Stimulated activated CD8-positive, alpha-beta memory T cell treated with anti-CD3 and anti-CD28 coated beads, Interleukin-12 subunit alpha, Interleukin-12 subunit beta, amount 100 ng/mL, for 1 hour (primary cell): ENCODE measurements at places on chromosomes 11 and 22.

DNA sequence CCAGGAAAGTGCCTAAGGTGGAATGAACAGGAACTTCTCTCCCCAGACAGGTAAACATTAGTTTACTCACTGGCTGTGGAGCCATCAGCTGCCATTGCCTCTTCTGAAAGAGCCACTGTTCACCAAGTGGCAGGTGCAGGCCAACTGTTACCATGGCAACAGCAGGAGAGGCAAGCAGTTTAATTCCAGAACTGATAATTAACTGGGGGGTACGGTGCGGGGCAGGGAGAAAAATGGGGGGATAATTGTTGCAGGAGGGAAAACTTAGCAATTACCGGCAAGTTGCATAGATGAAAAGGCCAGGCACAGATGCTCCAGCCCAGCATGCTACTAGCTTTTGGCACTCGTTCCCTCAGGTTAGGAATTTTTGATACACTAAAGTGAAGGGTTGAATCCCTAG lies 85.1 kb downstream of the TRIM44 start:
- no peak for DNase-seq

DNA sequence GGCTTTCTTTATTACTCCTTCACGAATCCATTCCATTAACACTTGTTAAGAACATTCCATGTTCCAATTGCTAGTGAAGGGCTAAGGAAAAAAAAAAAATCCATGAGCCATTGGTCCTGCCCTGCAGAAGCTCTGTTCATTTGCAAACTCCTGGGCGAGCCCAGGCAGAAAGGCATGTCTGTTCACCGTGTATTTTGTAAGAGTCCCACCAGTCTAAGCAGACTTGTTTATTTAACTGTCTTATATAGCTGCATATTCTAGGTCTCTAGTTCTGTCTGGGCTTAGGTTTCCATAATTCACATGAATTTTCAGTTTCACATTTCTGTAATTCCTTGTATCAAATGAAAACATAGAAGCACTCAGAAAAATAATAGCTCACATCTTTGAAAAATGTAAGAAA lies 97.4 kb upstream of the POU2AF2 start:
- DNase-seq: no peak

- no peak for DNase-seq
Observed at GRCh38 chr22:19766511-19767426, 6.2 kb downstream of the TBX1 start.

DNA sequence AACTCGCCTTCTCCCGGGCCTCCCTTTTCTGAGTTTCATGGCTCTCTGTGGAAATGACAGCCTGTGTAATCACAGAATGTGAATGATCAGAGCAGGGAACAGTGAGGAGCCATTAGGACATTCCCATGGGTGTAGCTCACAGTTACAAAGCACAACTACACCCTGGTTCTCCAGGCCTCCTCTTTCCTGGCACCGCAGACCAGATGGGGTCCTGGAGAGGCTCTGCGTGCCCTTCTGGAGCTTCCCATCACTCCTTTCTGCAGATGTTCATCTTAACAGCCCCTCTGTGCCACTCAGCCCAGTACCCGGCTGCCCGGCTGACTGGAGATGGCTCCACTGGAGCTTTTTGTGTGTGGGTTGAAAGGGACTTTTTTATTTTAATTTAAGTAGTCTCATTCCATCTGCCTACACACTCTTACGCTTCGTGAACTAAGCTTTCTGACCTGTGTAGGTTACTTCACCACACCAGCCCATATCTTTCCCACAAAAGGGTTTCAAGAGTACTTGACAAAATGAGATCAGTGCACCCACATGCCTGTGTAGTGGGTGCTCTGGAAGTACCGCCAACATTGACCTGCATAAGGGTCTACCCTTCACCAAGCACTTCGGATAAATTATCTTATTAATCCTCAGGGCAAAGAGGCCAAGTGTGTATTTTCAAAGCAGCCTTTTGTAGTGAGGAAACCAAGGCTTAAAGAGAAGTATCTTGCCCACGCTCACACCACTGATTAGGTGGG lies 29.8 kb downstream of the SREBF2 start:
- DNase-seq: no peak

DNA sequence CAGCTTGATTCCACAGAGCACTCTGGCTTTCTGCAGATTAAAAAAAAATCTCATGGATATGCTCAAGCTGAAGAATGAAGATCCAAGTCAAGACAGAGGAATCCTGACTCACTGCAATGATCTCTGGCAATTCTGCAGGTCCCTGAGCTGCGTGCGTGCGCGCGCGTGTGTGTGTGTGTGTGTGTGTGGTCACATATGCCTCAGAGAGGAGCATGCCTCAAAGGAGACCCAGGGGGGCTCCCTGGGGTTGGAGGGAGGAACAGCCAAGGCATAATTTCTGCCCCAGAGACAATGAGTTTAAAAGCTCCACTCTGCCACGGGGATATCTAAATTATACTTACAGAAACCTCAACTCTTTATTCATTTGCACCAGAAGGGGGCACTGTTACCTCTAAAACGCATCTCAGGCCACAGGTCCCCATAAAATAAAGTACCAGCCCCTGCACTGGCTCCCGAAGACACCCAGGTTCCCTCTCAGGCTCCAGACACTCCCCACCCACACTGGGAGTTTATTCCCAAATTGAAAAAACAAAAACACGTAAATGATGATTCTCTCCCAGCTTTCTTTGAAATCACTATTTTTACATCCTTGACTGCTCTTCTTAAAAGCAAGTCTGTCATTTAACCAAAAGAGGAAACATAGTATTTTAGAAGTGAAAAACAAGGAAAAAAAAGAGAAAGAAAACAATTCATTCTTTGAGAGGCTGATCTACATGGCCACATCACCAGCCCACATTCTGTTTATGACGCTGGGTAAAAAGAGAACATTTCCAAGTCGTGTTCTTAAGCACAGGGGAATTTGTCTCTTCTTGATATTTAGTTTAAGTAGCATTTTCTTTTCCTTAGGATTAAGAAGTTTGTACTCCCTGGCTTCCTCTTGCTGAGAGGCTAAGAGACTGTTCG lies 401.0 kb downstream of the LARGE1 start:
- no peak for DNase-seq

GRCh38 chr11:267491-267994 lies 10.7 kb upstream of the NLRP6 start:
- DNase-seq: no peak

DNA sequence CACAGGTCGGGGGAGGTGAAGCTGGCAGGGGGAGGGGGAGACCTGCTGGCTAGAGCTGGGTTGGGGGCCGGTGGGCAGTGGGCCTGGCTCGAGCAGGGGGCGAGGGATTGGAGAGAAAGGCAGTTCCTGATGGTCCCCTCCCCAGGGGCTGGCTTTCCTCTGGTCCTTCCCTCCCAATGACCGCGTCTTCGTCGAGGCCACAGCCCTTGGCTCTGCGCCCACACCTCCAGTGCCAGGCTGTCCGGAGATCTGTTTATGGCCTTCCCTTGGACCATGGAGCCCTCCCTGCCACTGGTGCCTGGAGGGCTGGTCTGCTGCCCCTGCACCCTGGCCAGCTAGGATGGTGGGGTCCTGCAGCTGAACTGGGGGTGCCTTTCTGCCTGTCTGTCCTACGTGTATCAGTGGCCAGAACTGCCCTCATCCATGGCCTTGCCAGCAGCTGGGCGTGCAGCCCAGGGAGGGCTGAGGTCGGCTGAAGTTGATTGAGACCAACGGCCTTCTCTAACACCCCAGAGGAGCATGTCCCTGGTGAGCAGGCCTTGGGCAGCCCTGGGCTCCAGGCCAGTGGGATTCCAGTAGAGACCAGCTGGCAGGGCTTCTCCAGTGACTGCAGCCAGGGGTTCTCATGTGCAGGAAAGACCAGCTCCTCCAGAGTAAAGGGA lies 12.3 kb downstream of the TANGO2 start:
- DNase-seq: no peak

- no peak for DNase-seq
Observed at GRCh38 chr11:74390697-74391096, 7.5 kb downstream of the PGM2L1 start.

- DNase-seq: no peak
Observed at GRCh38 chr11:19398772-19399527, 158.2 kb upstream of the E2F8 start.

DNA sequence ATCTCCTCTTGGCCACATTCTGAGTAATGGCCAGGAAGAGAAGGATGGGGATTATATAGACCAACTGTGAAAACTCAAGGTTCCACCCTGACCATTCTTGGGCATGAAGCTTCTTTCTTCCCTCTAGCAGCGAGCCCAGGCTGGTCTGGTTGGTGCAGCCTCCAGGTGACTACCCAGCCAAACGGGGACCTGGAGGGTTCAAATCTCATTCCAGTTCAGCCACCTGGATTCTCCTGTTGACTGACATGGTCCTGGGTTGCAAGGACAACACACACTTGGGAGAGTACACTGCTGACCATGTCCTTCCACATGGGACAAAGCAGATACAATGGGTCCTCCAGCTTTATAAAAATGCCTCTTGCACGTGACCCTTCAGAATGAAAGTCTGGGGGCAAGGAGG lies 67.0 kb downstream of the SHANK2 start:
- DNase-seq: no peak

- DNase-seq: no peak
Observed at GRCh38 chr11:707817-708420, 1.9 kb downstream of the EPS8L2 start.

DNA sequence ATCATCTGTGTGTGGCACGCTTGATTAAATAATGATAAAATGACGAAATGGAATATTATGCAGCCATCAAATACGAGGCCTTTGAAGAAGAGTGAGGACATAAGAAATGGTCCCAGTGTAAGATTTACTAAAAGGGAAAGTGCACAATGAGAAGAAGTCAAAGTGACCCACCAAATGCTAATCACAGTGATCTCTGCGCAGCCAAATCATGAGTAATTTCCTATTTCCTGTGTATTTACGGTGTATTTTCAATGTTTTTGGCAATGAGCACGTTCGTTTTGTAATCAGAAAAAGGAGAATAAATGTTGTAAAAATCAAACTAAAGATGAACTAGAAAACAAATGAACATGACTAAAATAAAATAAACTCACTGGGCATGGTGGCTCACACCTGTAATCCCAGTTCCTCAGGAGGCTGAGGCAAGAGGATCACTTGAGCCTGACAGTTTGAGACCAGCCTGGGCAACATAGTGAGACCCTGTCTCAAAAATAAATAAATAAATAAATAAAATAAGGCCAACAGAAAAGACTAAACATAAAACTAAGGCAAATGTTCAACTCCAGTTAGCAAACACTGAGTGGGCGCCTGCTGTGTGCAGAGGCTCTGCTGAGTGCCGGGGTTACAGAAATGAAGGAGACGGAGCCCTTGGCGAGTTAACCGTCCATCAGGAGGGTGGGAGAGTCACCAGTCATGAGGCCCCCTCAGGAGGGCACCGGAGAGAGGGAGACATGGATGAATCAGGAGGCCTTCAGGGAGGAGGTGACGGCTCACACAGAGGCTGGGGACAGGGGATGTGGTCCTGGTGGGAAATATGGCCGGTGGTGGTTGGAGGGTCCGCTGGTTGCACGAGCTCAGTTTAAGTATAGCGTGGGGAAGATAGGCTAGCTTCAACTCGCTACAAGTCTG lies 26.0 kb upstream of the CBX7 start:
- DNase-seq: no peak

- DNase-seq: no peak
Observed at GRCh38 chr11:119065369-119065768, 2.2 kb upstream of the VPS11 start.

DNA sequence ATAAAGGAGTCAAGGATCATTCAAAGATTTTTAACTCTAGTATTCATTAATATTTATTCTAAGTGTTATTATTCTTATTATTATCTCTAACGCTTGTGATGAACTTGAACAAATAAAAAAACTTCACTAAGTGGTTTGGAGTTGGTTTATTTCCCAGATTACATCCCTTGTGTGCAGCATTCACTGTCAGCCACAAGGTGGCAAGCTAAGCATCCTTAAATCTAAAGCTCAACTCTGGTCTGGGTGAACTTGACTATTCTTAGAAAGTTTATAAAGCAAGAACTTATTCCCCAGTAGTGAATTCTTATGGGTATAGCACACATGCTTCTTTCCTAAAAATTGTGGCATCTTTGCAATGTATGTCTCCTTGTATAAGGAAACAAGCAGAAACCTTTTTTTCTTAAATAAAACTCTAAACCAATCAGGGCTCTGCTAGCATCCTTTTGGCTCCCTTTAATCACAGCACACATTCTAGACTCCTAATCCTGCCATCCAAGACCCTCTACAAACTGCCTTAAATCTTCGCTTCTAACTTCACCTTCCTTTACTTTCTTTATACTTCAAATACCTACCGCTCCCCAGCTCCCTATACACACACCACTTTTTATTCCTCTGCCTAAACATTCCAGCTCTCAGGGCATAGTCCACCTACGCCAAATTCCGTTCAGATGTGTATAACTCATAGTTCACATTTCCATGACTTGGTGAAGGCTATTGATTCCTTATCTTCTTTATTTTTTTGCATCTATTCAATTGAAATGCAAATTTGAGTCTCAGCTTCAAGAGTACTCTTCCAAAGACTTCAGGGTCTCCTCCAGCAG lies 1068.8 kb downstream of the DLG2 start:
- DNase-seq: no peak

GRCh38 chr11:103988595-103988969 lies 47.9 kb upstream of the DDI1 start:
- no peak for DNase-seq

DNA sequence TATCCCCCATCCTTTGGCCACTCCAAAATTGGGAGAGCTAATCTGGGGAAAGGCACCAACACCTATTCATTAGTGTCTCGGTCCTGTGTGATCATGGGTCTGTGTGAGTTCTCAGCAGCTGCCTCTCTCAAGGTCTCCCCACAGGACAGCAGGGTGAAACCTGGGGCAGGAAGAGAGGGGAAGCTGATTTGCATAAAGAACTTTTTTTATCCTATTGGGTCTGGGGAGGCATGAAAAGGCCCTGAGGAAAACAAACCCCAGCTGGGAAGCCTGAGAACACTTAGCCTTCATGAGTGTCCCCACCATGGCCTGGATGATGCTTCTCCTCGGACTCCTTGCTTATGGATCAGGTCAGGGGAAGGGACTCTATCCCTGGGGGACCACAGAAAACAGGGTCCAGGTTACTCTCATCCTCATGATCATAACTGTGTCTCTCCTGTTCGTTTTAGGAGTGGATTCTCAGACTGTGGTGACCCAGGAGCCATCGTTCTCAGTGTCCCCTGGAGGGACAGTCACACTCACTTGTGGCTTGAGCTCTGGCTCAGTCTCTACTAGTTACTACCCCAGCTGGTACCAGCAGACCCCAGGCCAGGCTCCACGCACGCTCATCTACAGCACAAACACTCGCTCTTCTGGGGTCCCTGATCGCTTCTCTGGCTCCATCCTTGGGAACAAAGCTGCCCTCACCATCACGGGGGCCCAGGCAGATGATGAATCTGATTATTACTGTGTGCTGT lies 116.0 kb upstream of the TOP3B start:
- DNase-seq: no peak

DNA sequence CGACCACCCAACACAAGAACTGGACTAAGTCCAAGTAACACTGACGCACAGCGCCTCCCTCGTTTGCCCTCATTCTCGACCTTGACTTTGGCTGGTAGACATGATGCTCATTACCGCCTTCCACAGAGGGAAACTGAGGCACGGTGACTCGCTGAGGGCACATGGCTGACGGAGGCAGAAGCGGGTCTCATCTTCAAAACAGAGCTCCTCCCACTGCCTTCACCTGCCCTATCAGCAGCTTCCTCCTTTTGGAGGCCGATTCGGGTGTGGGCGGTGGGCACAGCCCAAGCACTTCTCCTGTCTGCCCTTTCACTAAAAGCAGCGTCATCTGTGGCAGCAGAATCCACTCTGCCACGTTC lies 2.0 kb upstream of the KMT5B start:
- DNase-seq: no peak

GRCh38 chr22:43846966-43847365 lies 15.3 kb downstream of the SULT4A1 start:
- no peak for DNase-seq

- DNase-seq: no peak
Observed at GRCh38 chr22:26558248-26558895, 31.6 kb downstream of the TPST2 start.

- DNase-seq: no peak
Observed at GRCh38 chr11:71381781-71382505, 66.2 kb downstream of the DHCR7 start.
